ENCODE measurements at places on chromosomes 11 and 22.
A peak's percentile ranks its signal among the peaks of the same experiment; 100 is the strongest.

DNA sequence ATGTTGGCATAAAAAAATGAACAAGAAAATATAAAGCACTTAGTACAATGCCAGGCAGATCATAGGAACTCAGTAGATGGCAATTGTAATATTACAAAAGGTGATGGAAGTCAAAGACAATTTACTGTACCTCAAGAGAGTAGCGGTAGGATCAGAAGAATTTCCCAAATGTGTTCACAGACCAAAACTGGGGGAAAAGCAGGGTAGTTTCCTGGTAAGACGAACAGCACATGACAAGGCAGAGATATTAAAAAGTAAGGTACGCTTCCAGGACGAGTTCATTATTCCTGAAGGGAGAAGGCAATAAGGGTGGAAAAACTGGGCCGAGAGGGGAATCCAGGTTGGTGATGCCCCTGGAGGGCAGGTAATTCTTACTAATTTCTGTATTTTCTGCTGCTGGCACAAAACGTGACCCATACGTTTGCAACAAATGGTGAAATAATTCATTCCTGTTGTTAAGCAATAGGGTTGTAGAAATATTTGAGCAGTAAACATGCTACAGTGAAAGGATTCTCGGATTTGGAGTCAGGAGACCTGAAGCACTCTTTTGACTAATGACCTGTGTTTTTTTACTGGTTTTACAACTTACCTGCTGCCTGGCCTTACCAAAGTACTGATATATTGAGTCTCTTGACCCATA, 786 bp upstream of the ANKRD42 start:
- DNase-seq, result no peak

GRCh38 chr11:68827733-68828132, 14.0 kb downstream of the CPT1A start:
- no peak for DNase-seq

DNA sequence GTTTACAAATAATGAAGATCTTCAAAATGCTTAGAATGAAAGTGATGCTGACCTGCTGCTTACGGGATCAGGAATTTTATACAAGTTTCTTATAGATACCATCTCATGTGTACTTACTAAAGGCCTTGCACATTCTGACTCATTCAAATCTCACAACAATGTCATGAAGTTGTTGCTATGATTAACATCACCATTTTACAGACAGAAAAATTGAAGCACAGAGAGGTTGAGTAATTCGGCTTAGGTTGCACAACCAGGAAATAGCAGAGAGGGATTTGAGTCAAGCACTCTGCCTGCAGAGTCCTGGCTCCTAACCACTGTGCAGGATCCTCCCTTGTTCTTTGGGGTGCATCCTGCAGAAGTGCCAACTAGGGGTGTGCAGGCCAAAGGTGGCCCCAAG, 471.9 kb downstream of the MIAT start:
- DNase-seq, result no peak

GRCh38 chr22:47094861-47095330, 332.4 kb downstream of the TBC1D22A start:
- DNase-seq, result no peak

GRCh38 chr22:47146941-47147340, 384.5 kb downstream of the TBC1D22A start:
- DNase-seq, result no peak

DNA sequence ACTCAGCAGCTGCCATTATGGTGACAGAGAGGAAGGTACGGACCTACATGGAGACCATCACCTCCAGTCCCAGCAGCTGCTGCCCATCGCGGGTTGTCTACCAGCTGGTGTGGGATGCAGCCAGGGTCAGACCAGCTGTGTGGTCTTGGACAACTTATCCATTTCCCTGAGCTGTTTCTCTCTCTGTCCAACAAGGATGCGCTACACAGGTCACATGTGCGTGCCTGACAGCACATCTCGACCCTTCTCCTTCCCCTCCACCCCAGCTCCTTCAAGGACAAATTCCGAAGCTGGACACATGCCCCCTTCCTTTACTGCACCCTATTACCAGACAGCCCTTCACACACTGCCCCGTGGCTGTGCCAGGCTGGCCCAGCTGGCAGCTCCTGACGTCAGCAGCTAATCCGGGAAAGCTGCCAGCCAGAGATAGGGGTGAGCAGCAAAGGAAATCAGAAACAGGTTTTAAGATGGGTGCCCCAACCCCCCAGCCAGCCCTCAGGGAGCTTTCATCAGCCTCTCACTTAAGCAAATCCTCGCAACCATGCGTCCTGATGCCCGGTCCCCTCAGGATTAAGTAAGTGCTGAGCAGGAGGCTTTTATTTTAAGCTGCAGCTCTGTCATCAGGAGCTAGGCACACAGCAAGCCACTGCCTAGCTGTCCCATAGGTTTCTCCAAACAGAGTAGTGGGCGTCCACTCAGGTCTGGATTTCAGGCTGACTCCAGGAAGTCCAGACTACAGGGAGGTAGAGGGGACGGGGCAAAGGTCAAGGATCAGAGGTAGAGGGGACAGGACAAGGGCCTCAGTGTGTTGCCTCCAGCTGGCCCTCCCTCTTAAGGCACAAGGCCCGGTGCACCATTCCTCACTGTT, 20.3 kb downstream of the TEF start:
- DNase-seq, result no peak

DNA sequence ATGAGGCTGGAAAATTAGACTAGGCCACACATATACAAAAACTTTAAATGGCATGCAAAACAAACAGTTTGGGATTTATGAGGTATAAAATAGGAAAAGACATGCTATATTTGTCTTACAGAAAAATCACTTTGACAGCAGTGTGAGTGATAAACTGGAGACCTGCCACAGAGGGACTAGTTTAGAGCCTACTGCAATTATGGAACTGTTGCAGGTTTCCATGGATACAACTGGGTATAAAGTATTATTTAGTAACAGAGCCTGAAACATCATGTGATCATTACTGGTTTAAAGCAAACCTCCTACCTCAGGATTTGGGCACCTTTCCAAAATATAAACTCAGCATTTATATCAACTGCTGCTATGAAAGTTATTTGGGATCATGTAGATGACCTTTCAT, 1032.5 kb downstream of the DLG2 start:
- DNase-seq, result no peak

DNA sequence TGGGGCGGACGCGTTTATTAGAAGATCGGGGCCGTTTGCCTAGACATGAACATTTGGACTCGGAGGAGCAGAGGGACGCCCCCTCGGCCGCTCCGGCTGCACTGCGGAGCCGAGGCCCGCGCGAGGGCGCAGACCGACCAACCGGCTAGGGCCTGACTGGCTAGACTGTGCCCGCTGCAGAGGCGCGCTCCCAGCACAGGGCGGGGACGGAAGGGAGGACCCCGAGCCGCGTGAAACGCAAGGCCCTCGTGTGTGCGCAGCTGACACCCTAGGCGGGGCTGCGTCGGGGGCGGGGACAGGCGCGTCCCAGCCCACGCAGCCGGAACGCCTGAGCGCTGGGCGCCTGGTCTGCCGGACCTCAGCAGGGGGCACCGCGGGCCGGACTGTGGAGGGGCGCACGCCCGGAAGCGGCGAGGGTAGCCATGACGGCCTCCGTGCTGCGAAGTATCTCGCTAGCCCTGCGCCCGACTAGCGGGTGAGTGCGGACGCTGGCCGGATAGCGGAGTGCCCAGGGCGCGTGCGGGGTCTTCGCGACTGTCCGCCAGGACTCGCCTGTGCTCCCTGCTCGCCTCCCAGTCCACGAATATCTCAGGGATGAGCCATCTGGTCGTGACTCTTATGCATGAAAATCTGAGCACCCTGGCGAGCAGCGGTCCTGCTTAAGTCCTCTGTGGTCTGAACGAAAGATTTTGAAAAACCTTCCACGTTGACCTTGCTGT, at the start of gene MRPL40:
MRPL40 (plus strand) TSS at position 413 of the 719 bp plus-strand sequence; CDS start at position 423, 10 bp downstream.
- peak; percentile 87 for DNase-seq

- no peak for DNase-seq
Measured at GRCh38 chr11:102186551-102187191, 76.4 kb downstream of the YAP1 start.

- DNase-seq, result no peak
Measured at GRCh38 chr22:19527321-19527721, 3.1 kb upstream of the CLDN5 start.
